ENCODE measurements at places on chromosomes 1 and 21.

GRCh38 chr1:154962156-154962749 lies 671 bp upstream of the PYGO2 start:
- no peak for DNase-seq

GRCh38 chr1:7680955-7681268 lies 90.2 kb upstream of the VAMP3 start:
- DNase-seq = no peak

DNA sequence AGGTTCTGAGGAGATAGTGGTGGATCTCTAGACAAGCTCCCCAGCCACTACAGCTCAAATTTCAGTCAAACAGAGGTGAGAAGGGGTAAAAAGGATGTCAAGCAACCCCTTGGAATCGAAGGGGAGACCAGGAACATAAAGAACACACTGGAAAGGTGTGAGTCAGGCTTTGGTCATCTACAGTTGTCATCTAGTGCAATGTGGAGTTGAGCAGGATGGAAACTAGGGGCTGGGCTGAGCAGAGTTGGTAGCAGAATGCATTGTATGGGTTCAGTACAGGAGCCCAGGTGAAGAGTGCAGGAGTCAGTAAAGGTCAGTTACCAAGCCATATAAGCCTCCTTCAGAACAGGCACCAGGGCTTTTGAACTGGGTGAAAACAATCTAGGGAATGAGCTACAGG lies 52.7 kb upstream of the VAV3 start:
- DNase-seq = no peak

DNA sequence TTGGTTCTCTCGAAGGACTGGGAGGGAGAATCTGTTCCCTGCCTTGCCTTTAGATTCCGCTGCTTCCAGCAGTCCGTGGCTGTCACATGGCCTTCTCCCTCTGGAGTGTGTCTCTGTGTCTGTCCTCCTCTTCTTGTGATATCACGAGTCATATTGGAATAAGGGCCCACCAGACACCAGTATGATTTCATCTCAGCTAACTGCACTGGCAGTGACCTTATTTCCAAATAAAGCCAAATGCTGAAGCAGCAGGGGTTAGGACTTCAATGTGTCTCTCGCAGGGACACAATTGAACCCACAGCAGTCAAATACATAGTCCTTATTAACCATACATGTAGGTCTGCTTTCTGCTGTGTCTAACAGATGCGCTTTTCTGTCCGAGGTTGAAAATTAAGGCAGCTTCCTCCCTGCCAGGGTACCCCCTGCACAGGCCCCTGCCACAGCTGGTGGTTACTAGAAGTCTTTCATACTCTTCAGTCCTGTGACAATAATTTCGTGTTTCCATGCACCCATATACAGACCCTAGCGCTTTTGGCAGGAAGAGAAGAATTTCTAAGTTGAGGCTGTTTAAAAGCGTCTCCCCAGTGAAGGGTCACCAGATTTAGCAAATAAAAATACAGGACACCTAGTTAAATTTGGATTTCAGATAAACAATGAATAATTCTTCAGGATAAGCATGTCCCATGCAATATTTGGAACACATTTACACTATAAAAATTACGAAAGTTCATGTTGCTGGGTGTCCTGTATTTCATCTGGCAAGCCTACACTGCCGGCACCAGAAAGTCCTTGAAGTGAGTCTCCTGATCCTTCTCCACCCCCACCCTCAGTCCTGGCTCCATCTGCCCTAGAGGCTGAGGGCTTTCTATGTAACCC lies 182.1 kb downstream of the ETS2 start:
- DNase-seq = no peak

GRCh38 chr1:109850827-109851226 lies 59.8 kb upstream of the CSF1 start:
- no peak for DNase-seq

DNA sequence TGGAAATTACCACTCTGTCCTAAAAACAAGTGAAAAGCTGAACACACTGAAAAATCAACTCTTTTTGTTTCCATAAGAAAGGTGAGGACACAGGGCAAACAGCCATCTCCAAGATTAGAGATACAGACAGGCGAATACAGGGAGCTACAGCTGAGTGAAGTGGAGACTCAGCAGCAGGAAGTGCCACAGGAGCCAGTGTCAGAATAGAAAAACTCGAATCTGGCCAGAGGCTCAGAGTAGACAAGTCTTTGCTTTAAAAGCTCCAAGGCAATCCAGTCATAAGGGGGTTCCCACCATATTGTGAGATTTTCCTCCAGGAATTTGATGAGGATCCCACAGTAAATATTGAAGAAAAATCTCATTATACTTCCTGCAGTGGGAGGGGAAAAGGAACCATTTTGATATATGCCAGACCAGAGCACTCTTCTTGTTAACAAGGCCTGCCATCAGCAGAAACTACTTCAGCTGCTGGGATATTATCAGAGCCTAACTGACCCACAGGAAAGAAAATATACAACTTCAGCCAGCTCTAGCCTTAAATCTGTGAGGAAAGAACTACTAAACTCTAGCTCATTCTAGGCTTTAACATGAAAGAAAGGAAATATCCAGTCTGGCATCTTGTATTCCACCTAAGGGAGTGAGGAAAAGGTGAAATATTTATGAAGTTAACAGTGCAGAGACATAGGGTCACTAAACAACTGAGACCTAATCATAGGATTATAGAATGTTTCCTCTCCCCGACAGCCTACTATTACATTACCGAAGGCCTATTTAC lies 256.2 kb upstream of the OLFM3 start:
- DNase-seq = peak; percentile 67

GRCh38 chr1:80675454-80675853 lies 1125.3 kb upstream of the ADGRL2 start:
- no peak for DNase-seq

GRCh38 chr21:25717491-25718147 lies 17.1 kb downstream of the ATP5PF start:
- DNase-seq = no peak

DNA sequence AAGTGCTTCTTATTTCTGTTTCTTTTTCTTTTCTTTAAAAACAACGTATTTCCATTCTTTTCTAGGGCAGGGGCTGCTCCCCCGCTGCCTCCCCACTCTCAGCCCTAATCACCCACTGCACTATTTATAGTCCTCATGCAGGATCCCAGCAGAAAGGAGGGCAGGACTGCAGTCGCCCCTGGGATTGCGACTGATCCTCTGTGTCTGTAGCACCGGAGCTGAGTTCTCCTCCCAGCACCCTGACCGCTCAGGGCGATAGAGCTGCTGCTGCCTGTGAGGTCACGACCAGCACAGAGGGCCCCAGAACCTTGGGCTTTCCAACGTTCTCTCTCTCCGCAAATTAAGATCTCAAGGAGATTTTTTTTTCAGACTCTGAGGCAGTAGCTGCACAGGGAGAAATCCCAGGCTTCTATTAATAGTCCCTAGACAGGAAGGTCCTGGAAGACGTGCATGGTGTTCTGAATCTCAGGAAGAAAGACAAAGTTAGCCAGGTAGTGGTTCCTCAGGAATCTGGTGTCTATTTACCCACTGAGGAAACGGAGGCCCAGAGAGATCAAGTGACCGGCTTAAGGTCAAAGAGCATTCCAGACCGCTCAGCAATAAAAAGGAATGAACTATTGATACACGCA lies 46.8 kb downstream of the PRAMEF20 start:
- no peak for DNase-seq

GRCh38 chr1:85983316-85983715 lies 173.3 kb downstream of the COL24A1 start:
- no peak for DNase-seq

DNA sequence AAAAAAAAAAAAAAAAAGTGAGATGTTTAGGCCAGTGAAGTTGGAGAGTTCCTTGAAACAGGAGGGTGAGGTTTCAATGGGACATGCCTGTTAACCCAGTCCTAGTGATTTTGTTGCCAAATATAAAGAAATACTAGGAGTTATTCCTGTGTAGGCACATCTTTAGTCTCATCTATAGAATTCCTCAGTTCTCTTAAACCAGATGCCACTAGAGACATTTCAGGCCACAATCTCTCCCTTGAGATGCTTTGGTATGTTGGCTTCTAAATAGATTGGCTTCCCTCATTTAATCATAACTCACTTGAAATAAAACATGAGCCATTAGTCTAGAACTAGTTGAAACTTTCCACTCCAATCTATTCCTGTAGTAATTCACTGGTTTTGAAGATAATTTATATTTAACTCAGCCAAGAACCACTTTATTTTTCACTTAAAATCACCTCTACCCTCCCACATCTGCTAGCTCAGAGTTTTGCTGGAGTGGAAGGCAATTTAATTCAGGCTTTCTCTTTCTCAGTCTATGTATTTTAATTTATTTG lies 29.8 kb downstream of the GPR137B start:
- peak; percentile 16 for DNase-seq

- DNase-seq = peak; percentile 29
Observed at GRCh38 chr1:59682396-59683080, 132.2 kb upstream of the HOOK1 start.

DNA sequence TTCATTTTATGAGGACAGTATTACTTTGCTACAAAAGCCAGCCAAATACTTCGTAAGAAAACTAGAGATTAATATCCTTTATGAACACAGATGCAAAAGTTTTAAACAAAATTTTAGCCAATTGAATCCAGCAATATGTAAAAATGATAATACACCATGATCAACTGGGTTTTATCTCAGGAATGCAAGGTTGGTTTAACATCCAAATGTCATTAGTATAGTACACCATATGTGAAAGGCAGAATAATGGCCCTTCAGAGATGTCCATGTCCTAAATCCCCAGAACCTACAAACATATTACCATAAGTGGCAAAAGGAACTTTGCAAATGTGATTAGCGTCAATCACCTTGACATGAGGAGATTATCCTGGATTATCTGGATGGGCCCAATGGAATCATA lies 16.7 kb upstream of the KCNJ6 start:
- DNase-seq = no peak

- no peak for DNase-seq
Observed at GRCh38 chr1:204178487-204179281, 12.5 kb upstream of the REN start.

GRCh38 chr1:42924851-42925760 lies 33.6 kb downstream of the SLC2A1 start:
- no peak for DNase-seq

- no peak for DNase-seq
Observed at GRCh38 chr1:29592731-29593130, 356.4 kb downstream of the PTPRU start.

- no peak for DNase-seq
Observed at GRCh38 chr1:205301205-205301821, 20.2 kb downstream of the NUAK2 start.

- DNase-seq = no peak
Observed at GRCh38 chr1:34710812-34711211, 44.0 kb upstream of the GJB5 start.

DNA sequence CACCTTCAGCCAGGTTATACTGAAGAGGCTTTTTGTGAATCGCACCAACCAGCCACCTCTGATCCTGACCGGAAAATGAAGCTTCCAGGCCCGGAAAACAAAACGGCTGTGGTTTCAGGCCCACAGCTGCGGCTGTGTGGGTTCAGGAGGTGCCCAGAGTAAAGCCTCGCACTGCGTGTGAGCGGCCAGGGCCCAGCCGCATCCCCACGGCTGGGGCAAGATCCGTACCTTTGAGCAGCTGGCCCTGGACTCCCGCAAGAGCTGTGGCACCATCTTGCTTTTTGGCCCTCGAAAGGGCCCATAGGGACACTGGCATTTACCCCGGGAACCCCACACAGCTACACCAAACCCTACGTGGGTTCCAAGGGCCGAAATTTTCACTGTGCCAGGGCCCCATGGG lies 63.0 kb downstream of the GLUL start:
- no peak for DNase-seq

DNA sequence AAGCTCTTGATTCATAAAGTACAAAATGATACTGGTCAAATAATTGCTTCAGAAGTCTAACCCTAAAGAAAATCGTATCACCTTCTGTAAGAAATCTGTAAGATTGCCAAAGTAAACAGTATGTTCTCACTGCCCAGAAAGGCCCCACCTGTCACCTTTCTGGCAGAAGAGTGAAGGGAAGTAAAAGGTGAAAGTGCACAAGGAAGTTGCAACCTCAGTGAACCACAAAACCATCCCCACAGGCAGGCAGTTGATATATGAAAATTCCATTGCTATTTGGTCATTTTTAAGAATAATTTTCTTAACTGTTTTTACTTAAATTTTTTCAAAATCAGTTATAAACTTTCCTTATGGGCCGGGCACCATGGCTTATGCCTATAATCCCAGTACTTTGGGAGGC lies 48.5 kb upstream of the FBXO28 start:
- no peak for DNase-seq

Data from SK-N-DZ (cell line).